GM12892 (cell line): ENCODE measurements at places on chromosomes 7 and 10.
A peak's percentile ranks its signal among the peaks of the same experiment; 100 is the strongest.

DNA sequence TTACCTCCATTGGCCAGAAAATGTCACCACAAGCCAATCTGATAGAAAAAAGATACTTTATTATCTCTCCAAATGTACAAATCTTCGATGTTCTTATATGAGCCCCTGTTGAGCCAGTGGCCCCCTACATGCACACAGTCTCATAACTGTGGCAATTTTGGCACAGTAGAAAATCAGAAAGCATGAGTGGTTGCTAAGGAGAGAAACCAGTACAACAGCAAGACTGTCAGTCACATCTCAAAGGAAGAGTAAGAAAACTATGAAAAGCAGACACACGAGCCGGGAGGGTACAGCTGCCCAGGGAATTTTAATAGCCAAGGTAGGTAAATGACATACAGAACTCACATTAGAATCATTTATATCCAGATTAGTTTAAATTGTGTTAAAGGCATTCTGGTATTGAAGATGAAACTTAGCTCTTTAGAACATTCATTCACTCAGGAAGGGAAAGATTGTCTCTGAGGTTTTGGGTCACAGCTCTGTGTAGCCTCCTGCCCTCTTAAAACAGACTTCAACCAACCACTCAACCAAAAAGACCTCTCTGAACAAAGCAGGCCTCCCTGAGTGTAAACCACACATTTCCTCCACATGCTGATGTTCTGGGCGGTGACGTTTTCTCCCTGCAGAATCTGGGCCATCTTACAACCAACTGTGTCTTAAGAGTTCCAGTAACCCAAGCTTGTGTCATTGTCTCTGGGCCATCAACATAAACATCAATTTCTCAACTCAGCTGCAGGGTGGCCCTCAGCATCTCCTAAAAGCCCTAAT is 80.8 kb upstream of the ADAM12 start:
- no peak for DNase-seq

DNA sequence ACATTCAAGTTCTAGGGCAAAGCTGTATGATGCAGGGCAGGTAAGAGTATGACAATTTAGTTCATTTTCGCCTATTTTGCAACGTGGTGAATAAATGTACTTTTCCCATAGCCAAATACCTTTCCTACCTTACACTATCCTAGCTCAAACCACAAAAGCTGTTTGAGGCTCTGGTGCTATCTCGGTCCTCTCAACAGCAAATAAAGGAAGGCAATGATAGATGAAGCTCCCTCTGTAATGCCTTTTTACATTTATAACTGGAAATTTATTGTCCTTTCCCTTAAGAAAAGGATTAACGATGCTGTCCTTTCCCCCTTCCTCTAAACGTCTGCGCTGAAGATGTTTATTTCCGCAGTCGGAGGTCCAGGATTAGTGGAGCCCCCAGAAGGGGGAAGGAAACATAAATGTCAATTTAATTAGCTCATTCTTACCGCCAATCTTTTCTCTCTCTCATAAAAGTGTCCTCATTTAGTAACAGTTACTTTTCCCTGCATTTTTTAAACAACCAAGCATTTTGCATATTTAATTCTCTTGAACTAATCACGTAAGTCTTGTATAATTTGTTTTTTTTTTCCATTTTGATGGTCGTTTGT is 114.6 kb downstream of the PIP4K2A start:
- DNase-seq, result no peak

GRCh38 chr7:89926701-89927100 is 227.6 kb upstream of the STEAP1 start:
- no peak for DNase-seq

DNA sequence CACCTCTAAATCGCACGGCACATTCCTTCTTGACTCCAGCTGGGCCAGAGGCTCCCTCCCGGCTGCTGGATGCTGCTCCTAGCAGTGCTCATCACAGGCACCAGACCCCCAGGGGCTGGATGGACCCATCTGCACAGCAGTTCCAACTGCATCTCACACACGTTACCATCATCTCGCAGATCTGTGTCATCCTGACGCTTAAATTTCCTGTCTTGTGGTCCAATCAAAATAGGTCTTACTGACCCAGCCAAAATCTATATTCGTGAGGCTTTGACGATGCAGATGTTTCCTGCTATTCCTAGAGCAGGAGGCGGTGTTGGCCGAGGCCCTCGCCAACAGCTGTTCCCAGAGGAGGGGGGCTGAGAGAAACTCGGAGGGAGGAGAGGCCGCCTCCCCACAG is 108.0 kb downstream of the MKI67 start:
- DNase-seq, result no peak

- no peak for DNase-seq
Measured at GRCh38 chr10:3235996-3236510, 63.5 kb upstream of the PITRM1 start.

- DNase-seq, result no peak
Measured at GRCh38 chr7:50304129-50304910, at the start of gene IKZF1. Gene IKZF1 (plus strand): TSS chr7:50304716. CDS start chr7:50319062, 14,346 bp downstream.

- no peak for DNase-seq
Measured at GRCh38 chr7:98868450-98868849, 1.4 kb downstream of the TMEM130 start.

DNA sequence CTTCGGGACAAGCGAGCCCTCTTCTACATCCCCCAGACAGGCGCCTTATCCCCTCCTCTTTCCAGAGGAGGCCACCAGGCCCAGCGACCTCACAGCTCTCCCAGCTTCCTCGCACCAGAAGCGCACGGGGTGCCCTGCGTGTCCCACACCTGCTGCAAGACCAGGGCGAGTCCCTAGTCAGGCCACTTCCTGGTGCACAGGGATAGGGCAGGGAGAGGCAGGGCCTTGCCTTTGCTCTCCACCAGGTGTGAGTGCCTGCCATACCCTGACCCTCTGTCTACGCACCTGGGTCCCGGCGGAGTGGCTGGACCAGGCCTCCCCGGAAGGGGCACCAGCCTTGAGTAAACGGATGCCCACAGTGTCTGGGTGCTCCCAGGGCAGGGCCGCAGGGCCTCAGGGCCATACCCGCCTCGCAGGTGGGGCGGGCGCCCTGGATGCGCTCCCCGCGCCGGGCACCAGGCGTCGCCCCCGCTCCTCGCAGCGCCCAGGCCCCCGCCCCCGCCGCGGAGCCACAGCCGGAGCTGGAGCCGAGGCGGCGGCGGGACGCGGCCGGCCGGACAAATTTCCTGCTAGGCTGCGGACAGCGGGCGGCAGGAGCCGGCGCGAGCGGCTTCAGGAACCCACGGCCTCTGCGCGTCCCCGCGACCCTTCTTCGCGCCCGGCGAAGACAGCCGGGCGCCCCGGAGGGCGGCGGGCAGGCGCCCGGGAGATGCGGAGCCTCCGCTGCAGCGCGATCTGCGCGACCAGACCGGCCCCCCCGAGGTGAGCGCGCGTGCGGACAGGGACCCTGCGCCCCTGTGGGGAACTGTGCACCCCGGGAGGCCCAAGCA is at the start of gene PTPRE:
TSS of gene PTPRE (plus strand) at position 556 of the 830 bp plus-strand sequence. CDS start 133,779 bp downstream, outside the sequence.
- peak; percentile 59 for DNase-seq

DNA sequence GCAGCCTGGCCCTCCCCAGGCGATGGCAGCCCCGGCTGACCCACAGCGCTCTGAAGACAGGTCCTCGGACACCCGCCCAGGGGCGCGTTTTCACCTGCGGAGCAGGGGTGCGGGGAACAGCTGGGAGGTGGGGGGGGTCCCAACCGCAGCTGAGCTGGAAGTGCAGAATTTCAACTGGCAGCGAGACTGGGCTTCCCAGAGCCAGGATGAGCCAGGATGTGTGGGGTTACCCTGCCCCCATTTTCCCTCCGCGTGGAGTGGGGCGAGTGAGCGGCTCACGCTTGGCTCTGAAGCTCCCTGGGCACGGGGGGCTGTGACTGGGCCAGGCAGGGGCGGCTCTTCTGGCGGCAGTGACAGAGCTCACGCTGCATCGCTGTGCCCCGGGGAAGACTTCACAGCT is 70.2 kb downstream of the DNAJB6 start:
- DNase-seq, result no peak

DNA sequence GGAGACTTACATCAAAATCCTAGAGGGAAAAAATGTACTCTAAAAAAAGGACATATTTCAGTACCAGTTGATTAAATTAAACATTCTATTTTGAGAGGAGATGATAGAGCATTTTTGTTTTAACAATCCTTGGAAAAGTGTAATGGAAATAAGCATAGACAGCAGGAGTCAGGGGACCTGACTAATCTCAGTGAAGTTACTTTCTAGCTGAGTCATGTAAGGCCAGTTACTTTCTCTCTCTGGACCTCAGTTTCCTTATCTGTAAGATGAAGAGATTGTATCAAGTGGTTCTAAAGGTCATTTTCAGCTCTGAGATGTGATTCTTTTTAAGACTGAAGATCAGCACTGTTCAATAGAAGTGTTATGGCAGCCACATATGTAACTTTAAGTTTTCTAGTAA is 44.1 kb downstream of the VTI1A start:
- DNase-seq, result no peak

DNA sequence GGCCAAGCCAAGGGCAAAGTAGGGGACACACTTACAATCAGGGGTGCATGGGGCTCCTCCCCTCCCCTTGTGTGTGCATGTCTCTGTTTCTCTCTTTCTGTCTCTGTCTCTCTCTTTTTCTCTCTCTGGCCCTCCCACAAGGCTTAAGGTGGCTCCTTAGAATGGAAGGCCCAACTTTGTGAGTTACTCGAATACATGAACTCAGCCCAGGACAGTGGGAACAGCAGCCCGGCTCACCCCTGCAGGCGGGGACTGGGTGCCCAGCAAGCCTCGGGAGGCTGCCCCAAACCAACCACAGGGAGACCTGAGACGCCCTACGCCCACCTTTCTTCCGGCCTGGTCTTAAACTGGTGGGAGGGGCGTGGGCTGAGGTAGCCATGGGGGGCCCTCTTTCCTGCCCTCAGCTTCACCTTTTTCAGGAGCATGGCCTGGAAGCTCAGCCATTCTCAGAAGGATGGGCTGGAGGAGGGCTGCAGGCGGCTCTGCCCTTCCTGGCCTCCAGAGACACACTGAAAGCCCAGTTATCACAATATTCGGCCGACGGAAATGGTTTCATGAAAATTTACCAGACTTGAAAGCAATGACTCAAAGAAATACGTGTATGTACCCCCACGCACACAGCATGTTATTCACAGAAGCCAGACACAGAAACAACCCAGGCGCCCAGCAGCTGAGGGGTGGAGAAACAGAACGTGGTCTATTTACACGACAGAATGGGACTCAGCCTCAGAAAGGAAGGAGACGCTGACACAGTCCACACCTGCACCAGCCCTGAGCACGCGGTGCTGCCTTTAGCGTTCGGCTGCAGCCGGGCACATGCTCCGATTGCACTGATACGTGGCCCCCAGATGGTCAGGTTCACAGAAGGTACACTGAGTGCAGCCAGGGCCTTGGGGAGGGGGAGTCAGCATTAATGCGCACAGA is 229.5 kb downstream of the PTPRN2 start:
- no peak for DNase-seq

- no peak for DNase-seq
Measured at GRCh38 chr10:59724098-59724938, 14.7 kb upstream of the SLC16A9 start.

- peak; percentile 73 for DNase-seq
Measured at GRCh38 chr10:133278577-133279265, 2.1 kb upstream of the ADAM8 start.

- DNase-seq, result no peak
Measured at GRCh38 chr10:6385665-6386064, 182.9 kb downstream of the PFKFB3 start.

- no peak for DNase-seq
Measured at GRCh38 chr10:74419958-74420375, 268.9 kb downstream of the ADK start.

DNA sequence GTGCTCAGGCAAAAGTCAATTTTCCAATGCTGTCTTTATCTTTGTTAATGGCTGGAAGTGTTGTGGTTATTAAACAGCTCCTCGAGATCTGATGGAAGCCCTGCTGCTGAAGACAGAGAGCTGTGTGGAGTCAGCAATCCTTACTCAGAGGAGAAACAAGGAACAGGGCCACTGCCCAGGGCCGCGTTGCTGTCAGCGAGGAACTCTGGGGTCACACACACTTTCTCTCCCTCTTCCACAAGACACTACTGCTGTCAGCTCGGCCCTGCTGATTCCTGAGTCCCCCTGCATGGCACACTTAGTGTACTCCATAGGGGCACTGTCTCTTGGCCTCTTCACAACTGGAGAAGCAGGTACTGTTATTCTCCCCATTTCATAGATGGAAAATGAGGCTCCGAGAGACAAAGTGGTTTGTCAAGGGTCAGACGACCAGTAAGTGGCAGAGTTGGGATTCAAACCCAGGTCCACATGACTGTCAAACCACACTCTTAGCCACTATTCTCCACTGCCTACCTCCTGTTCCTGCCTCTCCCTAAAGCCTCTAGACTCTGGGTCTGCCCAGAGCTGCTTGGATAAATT is 29.3 kb upstream of the PDCD4 start:
- DNase-seq, result no peak

DNA sequence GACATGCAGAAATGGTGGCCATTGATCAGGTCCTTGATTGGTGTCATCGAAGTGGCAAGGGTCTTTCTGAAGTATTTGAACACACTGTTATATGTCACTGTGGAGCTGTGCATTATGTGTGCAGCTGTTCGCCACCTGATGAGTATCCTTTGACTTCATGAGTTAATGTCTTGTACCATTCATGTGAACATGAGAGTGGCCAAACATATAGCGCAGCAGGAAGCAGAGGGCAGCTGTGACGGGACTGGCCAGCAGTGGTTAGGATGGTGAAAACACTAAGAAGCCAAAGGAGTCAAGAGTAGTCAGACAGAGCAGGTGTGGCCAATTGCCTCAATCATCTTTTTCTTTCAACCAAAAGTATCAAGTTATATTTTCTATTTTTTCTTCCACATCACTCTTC is 167.4 kb downstream of the IMMP2L start:
- DNase-seq, result no peak

DNA sequence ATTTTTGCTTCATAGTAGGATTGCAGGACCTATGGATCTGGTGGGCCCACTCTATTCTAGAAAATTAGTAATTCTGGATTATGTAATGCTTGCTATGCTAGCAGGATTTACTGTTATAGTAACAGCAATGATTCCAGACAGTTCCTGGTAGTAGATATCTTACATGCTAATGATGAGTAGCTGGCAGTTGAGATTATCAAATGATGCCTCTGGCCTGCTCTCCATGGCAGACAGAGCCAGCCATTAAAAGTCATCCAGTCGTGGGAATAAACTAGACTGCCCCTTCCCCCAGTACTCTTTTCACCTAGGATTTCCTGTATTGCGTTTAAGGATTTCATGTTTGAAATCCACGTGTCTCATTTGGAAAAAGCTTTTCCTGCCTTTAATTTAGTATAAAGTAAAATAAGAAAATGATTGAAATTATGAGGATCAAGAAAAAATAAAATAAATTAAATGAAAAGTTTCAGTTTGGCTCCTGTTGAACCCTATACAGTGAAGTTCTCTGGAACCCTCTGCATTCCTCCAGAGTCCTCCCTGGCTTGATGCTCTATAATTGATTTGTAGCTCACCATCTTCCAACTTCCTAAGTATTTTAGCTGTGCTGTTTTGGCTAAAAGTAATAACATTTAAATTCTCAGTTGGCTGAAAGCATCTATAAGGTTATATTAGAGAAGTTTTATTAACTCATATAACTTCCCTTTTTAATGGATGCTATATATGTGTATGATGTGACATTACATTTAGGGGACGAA is 14.6 kb downstream of the UMAD1 start:
- DNase-seq, result no peak

GRCh38 chr10:125114761-125115391 is 45.5 kb downstream of the CTBP2 start:
- no peak for DNase-seq
